ENCODE measurements at places on chromosomes 5 and 9. TPM values are rescaled to one million over a fixed set of nuclear protein-coding genes. Genes with fewer than 3 reads are reported as not detected.

- no peak for DNase-seq
These were observed 81.3 kb downstream of the STRBP start for GRCh38 chr9:123187131-123187530.

DNA sequence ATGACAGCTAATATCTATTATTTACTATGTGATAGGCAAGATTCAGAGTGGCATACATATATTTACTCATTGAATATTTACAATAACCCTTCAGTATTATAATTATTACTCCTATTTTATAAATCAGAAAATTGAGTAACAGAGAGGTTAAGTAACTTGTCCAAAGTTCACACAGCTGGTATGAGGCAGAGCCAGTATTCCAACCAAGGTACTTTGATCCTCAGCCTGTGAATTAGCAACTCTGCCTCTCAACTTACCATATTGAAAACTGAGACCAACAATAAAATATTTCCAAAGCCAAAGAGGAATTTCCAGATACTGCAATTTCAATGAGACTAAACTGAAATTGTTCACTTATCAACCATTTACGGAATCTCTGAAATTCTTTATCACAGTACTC is 67.9 kb upstream of the TSLP start:
- DNase-seq, result no peak

The PCDHB3 gene
- 5.4 TPM for total RNA-seq

The ENHO gene
- total RNA-seq, result 0.95 TPM

The GGTA1 gene
- not detected for total RNA-seq

DNA sequence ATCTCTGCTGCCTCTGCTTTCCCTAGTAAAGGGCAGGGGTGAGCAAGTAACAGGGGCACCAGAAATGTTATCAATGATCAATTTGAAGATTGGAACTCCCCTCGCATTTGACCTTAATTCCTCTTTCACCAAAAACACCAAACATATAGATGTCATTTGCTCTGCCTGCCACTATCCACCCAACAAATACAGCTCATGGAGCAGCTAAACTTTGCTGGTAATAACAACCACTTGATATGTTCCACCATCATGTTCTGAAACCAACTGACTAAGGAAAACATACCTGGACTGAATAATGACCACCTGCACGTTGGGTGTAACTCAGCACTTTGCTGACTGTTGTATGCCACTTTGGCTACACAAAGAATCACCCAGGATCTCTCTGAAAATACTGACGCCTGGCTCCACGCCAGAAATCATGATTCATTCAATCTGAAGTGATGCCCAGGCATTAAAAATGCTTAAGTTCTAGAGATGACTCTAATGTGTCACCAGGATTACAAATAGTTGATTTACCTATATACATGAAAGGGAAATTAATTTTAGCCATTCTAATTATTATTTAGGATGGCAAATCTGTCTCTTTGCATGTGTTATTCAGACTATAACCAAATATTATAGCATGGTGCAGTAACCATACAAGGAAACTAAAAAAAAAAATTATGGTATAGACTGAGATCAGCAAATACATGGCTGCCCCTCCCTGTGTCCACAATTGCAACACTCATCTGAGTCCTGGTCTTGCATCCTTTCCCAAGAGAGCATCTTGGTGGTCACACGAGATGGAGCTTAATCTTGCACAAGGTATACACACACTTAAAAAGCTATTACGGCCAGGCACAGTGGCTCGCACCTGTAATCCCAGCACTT is 43.1 kb upstream of the TTC39B start:
- no peak for DNase-seq

DNA sequence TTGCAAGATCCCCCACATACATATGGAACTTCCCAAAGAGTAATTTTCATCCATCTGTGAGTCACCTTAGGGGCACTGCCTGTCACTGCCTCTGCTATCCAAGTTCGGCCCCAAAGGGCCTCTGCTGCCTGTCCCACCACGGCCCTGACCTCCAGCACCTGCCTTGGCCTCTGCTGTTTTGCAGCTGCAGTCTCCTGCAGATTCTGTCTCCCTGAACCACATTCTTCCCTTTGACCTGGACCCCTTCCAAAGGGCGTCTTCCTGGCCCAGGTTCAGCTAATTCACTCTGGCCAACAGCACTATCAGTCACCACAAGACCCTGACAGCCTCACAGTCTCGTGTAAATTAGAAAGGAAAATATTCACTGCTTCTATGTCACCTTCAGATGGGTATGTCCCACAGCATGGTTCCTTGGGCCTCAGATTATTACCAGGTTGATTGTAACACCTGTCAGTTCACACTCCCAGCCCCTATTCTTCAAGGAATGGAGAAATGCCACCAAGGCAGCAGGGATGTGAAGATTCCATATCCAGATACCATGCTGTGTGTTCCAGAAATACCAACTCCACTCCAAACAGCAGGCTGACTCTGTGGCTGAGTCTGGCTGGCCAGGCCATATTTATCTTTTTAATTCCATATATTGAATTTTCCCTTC is 479.3 kb downstream of the ARHGEF28 start:
- no peak for DNase-seq

DNA sequence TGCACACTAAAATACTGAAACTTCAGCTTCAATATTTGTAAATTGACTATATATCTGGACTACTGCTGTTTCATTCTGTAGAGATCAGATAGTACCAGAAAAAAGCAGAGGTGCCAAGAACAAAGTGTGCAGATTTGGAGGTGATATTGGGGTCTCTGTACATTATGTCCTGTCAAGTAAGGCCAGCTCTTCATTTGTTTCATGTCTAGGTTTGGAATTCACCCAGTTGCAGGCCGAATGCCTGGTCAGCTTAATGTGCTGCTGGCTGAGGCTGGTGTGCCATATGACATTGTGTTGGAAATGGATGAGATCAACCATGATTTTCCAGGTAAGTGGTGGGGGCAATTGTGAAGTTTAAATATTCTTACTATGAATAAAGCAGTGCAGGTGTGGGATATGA is 96.9 kb downstream of the NNT start:
- DNase-seq, result no peak

- DNase-seq, result no peak
These were observed 357.0 kb upstream of the ZNF608 start for GRCh38 chr5:125103459-125103858.

The PCDHA11 gene
- 8.1 TPM for total RNA-seq

DNA sequence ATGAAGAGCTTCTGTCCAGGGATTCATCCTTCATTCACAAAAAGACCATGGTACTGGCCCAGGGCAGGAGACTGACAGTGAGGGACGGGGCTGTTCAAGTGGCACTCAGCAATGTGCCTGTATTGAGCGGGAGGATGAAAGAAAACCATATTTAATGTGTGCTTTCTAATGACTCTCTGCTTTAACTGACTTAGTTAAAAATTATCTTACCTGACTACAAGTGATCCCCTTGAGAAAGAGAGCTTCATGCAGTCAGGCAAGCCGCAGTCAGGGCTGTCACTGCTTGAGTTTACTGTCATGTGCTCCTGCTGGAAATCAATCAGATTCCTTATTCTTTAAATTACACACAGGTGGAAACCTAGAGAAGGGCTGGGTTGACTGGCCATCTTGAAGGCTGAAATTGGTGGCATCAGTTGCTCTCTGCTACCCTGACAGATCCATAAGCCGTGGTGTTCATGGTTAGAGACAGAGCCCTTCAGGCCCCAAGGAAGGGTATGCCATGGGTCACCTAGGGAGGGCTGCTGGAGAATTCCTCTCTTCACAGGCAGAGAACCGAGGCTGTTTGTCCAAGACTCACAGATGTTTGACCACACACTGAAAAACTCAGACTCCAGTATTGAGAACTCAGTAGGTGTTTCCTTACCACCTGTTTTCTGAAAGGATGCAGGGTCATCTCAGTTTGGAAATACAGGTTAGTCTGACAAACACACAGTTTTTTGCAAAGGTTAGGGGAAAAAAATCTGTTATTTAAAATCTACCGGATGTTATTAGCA is 70.9 kb downstream of the TRIO start:
- no peak for DNase-seq

The DBH gene
- total RNA-seq, result 0.10 TPM

GRCh38 chr5:180605554-180606214 is 14.4 kb upstream of the SCGB3A1 start:
- DNase-seq, result no peak

DNA sequence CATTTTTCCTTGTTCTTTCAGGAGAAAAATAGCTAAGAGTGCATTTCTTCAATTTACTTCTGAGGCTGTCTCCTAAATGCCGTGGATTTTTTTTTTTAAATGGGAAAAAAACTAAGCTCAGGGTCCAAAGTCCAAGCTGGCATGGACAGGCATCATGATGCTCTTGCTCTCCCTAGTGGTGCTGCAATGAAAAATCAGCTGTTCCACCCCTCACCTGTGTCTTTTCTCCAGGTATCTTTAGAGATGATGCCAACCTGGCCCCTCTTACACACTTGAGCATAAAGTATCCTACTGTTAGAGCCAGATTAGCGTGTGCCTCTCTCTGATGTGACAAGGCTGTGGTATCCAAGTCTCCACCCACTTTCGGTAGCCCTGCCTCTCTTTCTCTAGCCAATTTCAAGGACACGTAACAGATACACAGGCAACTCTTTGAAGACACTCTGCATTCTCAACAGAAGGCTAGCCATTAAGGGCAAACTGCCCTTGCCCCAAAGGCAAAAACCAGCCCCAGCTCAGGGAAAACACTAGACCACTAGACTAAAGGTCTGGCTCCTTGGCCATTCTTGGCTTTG is 208.8 kb downstream of the SAXO1 start:
- DNase-seq, result no peak

DNA sequence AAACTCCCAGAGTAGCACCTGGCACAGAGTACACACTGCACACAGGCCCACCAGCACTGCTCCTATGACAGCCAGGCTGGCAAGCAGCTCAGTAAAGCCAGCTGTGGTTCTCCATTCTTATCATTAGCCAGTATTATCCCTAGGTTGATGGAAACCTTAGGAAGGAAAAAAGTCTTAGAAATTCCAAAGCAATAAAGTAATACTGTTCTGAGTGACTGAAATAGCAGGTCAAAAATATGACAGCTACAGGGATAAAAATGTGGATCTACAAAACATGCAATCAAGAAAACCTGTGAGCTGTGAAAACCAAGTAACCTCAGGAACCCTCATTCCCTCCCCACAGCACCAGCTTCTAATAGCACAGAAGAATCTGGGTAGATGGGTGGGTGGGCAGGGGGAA is 403.5 kb downstream of the SPOCK1 start:
- DNase-seq, result no peak

The DHFR gene
- total RNA-seq, result 24.8 TPM

DNA sequence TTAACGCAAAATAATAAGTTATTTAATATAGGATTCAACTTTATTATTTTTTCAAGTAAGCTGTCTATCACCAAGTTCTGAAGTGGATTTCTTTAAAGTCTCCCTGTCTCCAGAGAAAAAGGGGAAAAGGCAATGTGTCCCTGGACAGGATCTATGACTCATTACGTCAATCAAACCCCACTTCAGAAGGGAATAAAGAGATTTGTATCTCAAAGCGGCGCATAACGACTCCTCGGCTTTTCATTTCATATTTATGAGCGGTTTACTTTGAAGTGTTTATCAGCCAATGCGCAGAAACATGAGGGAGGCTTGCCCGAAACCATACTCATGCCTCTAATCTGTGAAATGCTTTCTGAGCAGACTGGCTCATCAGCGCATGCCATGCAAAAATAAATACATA is 938.6 kb upstream of the WWC1 start:
- DNase-seq, result no peak

DNA sequence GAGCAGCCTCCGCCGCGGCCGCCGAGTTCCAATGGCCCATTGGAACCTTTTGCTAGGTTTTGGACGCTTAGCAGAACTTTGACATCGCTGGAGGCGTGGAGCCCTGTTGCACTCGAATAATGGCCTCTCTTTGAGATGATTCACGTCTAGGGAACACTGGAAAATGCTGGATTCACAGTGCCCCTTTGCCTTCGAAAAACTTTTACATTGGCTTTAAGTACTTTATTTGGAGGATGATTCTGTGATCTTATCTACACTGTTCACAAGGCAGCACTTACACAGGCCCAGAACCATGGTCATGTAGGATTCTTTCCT is 536 bp upstream of the PPIC start:
- no peak for DNase-seq

GRCh38 chr5:64754066-64754465 is 14.4 kb downstream of the SREK1IP1 start:
- DNase-seq, result no peak

DNA sequence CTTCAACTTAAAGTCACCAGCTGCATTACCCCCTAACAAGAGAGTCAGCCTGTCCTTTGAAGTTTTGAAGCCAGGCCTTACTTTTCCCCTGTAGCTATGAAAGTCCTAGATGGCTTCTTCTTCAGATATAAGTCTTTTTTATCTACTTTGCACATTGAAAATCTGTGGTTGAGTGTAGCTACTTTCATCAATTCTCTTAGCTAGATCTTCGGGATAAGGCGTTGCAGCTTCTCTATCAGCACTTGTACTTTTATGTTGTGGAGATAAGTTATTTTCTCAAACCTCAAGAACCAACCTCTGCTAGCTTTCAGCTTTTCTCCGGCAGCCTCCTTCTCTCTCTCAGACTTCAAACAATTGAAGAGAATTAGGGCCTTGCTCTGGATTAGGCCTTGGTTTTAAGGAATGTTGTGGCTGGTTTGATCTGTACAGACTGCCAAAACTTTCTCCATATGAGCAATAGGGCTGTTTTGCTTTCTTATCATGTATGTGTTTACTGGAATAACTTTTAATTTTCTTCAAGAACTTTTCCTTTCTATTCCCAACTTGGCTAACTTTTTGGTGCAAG is 21.6 kb downstream of the CATSPER3 start:
- DNase-seq, result no peak

DNA sequence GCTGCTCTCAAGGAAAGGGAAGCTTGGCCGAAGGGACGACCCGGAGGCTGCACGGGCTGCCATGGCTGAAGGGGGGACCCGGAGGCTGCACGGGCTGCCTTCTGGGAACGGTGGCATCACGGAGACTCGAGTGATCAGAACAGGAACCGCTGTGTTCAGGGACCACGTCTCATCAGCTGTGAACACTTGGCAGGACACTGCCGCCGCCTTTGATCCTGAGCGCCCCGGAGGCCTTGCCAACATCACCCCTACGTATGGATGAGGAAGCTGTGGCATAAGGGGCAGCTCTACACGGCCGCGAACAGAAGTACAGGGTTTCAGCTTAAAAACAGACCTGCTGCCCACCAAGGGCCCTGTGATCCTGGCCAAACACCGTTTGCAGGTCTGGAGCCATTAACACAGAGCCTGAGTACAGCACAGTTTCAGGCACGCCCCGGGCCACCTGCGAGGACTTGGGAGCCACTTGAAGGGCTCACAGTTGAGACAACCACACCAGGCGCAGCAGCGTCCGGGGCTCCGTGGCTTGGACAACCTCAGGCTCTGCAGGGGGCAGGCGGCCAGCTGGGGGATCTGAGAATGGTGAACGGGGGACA is 23.9 kb upstream of the TERT start:
- DNase-seq, result peak; percentile 57

DNA sequence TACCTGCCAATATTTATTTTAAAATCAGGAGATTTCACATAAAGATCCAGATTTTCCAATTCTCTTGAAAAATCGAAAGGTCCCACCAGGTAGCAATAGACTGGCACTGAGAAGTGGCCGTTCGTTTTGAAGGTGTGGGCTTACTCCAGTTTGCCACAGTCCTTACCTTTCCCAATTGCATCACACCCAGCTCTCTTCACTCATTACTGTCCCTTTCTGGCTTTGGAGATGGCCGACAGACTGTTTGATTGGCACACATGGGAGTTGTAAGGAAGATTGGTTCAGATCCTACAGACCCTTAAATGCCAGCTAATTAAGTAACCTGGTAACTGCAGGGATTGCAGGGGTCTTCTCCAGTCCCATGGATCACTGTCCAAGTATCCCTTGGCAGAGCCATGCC is 68.7 kb upstream of the LARP1 start:
- DNase-seq, result no peak

- no peak for DNase-seq
These were observed 88.2 kb upstream of the ZNF618 start for GRCh38 chr9:113787871-113788270.

- DNase-seq, result no peak
These were observed 424.2 kb downstream of the SPATA31D1 start for GRCh38 chr9:82412586-82413305.

All from type B pancreatic cell (in vitro differentiated cells).